ENCODE measurements at places on chromosomes 2 and 18.

DNA sequence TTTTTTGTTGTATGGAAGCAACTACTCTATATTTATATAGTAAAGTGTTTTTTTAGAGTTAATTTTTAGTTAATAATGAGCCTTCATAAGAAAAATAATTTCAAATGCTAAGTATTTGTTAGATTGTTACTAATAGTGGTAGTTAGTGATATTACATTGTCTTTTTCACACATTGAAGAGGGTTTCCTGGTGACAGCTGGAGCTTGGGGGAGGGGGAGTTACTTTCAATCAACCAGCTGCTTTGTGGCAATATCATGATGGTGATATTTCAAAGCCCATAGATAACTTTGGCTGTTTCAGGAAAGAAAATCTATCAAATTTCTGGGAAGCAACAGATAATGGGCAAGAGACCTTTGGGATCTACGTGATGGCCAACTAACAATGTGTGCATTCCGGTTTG, 4.1 kb downstream of the RHBDD1 start:
- DNase-seq, result no peak

DNA sequence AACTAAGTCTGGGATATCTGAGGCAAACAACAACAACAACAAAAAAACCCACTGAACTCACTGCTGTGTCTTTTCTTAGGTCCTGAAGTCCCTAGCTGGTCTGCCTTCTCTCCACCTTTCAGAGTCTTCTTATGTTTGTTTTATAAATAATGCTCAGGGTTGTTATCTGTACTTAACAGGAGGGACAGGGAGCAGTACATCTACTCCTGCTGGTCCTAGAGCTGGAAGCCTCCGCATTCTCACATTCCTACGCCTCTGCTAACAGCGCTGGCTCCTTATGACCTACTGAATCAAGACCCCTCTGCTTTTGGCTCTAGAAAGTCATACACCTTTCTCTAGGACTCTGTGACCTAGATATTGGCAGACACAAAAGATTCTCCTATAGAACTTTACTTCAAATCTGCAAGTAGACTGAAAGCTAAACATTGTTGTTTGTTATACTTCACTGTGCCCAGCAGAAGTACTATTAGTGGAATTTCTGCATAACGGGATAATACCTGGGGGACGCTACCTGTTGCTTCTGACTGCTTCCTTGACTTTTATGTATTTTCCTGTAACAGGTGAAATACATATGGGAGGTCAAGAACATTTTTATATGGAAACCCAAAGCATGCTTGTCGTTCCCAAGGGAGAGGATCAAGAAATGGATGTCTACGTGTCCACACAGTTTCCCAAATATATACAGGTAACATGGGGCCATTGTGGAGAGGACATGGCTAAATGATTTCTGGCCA, 48.6 kb downstream of the AOX1 start:
- no peak for DNase-seq

DNA sequence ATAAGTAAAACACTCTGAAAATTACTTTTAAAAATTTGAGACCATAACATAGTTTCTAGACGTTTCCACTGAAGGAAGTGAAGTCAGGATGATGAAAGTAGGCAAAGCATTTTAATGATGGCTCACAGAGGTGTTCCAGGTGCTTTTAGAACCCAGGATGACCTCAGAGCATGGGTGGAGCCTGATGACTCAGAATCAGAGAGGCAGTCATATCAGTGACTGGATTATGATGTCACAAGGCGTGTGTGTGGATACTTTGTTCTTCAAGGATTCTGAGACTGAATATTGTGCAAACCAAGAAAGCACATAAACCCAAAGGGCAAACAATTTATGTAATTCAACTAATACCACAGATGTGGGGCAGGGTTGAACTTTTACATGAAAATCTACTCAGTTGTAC, 208.0 kb upstream of the FBXO11 start:
- DNase-seq, result peak; percentile 50

DNA sequence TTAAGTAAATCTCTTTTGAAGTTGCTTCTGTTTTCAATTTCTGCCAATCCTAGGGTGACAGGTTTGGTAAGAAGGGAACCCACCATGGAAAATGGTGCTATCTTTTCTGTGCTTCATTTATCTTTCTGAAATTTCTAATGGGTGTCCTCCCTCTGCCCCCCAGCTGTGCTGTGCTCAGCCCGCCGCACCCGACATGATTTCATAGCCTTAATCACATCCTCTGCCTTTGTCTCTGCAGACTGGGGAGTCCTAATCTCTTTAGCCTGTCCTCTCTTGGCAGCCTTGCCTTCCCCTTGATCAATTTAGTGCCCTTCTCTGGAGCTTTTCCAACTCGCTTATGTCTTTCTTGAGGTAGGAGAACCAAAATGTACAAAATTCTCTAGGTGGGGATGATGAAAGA, 49.3 kb downstream of the DNMT3A start:
- DNase-seq, result no peak

DNA sequence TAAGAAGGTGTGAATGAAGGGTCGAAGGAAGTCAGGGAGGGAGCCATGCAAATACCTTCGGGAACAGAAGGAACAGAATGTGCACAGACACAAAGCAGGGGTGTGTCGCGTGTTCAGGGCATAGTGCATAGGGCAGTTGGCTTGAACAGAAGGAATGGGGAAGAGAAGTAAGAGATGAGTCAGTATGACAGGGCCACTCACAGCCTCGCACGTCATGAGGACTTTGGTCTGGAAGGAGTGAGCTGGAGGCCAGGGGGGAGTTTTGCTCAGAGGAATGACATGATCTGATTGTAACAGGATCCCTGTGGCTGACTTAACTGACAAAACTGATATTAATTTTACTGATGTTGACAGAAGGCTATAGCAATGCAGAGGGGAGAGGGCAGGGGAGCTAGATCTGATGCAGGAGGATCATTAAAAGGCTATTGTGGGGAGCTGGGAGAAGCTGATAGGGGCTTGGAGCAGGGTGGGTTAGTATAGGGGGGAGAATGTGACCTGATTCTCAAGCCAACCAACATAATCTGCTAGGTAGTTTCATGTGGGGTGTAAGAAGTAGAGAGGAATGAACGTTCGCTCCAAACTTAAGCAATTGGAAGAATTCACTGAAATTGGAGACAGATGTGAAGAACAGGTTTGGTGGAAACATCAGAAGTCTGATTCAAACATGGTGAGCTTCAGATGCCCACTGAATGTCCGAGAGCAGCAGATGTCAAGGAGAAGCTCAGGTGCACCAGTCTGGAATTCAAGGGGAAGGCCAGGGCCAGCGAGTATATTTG, 60.4 kb upstream of the COPS8 start:
- DNase-seq, result no peak

DNA sequence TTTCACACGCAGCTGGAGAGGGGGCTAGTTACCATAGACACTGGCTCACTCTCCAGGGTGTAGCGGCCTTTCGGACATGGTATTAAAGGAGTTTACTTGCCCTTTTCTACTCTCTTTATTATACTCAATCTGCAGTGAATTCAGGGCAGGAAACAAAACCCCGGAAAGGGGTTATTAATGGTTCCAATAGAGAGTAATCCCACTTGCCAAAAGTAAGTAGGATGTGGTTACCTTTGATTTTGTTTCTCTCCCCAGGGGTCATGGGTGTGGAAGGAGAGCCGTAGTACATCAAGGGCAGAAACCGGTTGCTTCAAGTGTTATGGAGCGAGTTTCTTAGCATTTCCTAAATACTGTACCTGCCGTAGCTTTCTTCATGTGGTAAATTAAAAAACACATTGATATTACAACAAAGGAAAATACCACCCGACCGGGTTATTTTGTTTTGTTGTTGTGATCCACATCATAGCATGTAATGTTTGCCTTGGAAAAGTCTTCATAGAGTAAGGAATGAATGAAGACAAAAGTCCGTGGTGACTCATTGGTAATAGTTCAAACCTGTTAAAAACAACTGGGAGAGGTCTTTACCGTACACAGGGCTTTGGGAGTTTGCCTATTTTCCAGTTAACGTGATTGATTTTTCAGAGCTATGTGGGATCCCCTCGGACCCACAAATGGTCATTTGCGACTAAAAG, 71.5 kb downstream of the SLC4A3 start:
- no peak for DNase-seq

- no peak for DNase-seq
Measured at GRCh38 chr2:25819597-25820039, 58.7 kb downstream of the ASXL2 start.

- no peak for DNase-seq
Measured at GRCh38 chr2:53183581-53183980, 584.0 kb upstream of the CHAC2 start.

GRCh38 chr18:8741532-8741931, 36.2 kb downstream of the MTCL1 start:
- no peak for DNase-seq

DNA sequence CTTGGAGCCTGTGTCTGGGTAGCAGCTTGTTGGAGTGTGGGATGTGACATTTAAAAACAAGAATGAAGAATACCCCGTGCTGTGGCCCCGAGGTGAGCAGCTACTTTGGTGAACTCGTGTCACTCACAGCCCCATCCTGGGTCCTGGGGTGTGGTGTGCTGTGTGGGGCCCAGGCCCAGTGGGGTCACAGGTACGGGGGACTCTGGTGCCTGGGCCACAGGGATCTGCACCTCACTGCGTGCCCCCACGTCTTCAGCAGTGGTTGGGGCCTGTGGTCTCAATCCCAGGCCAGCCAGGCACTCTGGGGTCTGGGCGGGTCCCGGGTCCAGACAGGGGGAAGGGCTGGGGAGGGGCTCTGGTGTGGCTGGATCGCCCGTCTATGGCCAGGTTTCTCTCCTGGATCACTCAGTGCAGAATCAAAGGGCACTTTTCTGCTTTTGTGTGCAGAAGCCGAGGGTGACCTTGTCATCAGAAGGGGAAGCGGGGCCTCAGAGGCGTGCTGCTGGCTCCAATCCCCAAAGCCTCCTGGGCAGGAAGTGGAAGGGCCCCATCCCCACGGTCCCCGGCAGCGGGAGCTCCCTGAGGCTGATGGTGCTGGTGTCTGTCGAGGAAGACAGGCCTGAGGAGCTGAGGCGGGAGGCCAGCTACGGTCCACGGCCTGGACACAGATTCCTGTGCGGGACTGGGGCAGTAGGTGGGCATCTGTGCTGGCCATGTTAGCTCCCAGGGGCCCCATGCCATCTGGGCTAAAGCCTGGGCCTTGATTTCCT, 1.4 kb downstream of the GPR35 start:
- DNase-seq, result no peak

GRCh38 chr18:24271381-24272228, 126.0 kb downstream of the OSBPL1A start:
- peak; percentile 59 for DNase-seq

- DNase-seq, result no peak
Measured at GRCh38 chr2:222301796-222302118, 3.0 kb upstream of the PAX3 start.

DNA sequence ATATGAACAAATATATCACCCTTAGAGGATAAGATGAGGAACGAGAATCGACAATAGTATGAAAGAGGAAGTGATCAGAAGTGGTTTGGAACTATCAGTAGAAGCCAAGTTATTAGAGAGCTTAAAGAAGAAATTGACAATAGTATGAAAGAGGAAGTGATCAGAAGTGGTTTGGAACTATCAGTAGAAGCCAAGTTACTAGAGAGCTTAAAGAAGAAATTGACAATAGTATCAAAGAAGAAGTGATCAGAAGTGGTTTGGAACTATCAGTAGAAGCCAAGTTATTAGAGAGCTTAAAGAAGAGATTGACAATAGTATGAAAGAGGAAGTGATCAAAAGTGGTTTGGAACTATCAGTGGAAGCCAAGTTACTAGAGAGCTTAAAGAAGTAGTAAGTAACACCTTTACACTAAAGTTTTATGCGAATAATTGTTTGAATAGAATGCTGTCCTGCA, 175.5 kb downstream of the ZNF407 start:
- no peak for DNase-seq

DNA sequence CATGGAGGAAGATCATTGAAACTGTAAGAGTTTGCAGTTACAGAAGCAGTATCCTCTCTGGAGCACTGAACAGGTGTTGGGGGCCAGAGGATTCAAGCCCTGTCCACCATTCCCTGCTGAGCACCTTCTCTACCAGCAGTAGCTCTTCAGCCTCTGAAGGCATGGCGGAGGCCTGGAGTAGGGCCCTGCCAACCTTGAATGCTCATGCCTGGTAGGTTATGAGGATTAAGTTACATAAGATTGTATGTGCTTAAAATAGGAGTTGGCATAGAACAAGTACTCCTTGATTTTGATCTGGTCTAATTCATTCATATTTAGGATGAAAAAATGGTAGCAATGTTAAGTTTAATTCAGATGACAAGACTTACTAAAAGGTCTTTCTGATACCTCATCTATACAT, 40.2 kb downstream of the FMNL2 start:
- no peak for DNase-seq

DNA sequence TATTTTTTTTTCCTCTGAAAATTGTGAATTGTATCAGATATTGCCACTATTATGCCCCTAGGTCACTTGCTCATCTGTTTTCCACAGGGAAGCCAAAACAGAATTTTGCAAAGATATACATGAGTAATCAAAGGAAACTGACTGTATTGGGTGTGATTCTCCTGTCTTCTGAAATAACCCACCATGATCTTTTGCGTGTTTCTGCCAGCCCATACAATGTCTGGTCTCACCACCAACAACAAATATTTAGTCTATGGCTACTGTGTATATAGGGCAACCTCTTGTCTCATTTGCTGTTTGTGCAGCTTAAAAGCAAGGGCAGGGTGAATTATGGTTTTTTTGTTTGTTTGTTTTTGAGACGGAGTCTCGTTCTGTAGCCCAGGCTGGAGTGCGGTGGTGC, 26.5 kb downstream of the EPAS1 start:
- no peak for DNase-seq

DNA sequence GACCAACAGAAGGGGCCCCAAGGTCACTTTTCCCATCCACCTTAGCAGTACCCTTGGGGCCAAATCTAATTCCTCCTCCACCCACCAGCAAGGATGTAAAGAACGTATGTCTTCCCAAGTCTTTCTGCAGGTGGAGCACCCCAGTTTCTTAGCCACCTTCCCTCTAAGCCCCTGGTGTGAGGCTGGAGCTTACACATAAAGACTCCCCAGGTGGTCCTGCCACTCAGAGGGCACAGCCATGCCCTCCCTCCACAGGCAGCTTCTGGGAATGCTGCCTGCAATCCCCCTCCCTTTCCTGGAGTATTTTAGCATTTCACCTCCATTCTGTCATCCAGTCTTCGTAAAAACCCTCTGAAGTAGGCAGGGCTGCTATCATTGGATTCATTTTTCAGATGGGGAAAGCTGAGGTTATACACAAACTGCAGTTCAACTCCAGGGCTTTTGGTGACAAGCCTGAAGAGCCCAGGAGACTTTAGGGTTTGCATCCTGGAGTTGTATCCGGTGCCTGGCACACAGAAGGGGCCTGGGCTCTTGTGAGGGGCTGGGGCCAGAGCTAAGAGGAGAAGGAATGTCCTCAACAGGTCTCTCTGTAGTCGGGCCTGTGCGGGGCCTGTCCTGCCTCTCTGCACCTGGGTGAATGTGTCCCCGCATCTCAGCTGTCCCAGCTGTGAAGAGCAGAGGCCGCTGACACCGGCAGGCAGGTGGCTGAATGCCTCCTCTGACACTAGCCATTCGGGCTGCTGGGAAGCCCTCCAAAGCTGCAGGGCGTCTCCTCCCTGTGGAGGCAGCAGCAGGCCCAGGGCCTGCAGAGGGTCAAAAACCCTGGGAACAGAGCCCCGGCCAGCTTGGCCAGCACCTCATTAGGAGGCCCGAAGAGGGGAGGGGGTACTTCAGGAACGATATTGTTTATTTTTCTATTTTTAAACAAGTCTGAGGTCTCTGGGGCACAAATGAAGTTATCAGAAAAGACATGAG, 27.6 kb downstream of the CIB4 start:
- DNase-seq, result no peak

- DNase-seq, result no peak
Measured at GRCh38 chr18:69786427-69786826, 161.2 kb downstream of the CD226 start.

- DNase-seq, result no peak
Measured at GRCh38 chr2:12617853-12618252, 98.9 kb upstream of the TRIB2 start.
